ENCODE measurements at places on chromosomes 1 and 21.

DNA sequence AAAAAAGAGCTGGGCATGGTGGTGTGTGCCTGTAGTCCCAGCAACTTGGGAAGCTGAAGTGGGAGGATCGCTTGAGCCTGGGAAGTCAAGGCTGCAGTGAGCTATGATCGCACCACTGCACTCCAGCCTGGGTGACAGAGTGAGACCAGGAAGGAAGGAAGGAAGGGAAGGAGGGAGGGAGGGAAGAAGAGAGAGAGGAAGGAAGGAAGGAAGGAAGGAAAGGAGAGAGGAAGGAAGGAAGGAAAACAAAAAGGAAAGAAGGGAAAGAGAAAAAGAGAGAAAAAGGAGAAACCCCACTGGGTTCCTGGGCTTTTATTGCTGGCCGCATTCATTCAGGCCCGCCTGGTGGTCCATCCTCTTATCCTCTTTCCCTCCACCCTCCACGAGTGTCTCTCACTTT lies 9.8 kb downstream of the SLC2A7 start:
- no peak for DNase-seq

DNA sequence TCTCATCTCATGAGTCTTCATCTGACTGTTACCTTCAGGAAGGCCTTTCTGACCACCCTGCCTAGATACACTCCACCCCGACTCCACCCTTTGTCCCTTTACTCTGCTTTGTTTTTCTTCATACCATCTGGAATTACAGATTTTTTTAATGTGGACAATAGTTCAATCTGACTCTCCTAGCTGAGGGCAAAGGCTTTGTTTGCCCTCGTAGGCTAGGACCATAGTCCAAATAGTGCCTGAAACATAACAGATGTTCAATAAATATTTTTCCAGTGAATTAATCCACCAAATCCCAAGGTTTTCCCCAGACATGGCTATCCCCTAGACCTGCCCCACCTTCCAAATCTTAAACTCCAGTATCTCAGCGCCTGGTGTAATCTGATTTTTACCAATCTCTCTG lies 176.5 kb upstream of the GJB5 start:
- no peak for DNase-seq

DNA sequence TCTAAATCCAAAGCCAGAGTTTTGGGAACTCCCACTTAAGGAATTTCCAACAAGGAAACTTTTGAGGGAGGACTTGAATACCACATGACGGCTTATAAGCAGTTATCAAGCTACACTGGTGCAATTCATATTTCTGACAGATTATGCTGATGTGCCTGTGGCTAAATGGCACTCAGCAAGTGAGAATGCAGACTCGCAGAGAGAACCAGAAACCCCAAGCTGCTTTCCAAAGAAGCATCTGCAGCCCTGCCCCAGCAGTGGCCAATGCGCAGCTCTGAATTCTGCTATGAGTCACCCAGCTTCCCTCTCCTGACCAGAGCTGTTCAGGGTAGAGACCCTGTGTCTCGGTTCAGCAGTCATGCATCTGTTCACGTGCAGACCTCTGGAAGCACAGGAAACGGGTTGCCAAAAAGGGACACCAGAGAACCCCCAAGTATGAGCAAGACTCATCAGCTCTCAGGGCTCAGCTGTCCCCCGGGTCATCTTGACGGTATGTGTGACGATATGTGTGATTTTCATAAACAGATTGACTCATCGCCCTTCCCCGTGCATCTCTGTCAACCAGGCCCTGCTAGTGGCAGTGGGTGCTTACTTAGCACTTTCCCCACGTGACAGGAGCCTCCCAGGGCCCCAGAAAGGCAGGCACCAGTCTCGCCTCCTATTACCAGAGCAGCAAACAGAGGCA lies 76.3 kb downstream of the ITPKB start:
- DNase-seq = peak; percentile 84

DNA sequence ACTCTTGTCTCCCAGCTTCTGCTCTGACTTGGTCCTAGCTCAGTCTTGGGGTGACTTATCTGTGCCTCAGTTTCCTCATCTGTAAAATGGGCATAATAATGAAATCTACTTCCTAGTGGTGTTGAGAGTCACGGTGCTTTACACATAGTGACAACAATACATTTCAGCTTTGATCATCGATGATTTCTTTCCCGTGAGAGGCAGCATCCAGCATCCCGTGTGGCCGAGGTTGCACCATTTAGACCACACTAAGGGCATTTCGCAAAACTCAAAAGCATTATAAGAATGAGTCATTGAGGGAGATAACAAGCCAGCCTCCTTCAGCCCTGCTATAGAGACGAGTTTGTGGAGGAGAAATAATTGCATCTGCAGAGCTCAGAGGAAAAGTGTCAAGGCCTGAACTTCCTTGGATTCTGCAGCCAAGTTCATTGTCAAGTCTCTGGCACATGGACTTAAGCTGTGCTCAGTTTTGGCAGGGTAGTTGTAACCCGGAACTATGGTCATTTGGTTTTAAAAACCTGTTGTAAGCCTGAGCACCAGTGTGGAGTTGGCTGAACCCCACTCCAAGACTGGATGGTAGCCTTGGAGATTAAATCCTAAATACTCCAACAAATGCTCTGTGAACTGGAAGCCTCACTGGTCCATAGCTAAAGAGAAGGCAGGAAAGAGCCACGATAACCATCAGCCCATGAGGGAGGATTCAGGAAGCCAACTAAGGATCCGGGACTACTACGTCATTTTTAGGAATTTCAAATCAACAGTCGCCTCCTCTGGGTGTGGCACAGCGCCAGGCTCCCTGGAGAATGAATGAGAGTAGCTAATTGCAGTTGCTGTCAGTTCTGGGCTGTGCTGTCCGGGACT lies 64.2 kb downstream of the TCP10L start:
- peak; percentile 94 for DNase-seq

DNA sequence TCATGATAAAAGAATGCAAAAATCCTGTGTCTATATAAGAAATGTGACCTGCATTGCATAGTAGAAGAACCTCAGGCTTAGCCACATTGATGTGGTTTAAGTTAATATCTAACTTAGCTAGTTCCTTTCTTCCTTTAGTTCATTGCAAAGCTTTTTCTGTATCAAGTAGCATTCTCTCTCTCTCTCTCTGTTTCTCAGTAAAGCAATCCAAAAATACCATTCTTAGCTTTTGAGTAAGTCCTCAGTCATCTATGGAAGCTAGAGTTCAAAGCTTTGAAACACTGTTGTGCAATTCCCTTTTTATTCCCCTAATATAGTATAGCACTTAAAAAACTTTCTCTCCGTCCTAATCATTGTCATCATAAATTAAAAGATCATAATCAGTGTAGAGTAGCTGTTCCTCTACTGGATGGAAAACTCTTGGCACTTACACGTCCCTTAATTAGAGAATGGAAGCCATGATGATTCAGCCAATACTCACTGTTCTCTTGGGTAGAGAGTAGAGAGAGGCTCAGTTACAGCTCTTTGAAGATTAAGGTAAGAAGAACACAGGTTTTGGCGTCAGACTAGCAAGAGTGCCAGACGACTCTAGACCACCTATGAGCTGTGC lies 350.3 kb upstream of the LYPLAL1 start:
- peak; percentile 68 for DNase-seq

DNA sequence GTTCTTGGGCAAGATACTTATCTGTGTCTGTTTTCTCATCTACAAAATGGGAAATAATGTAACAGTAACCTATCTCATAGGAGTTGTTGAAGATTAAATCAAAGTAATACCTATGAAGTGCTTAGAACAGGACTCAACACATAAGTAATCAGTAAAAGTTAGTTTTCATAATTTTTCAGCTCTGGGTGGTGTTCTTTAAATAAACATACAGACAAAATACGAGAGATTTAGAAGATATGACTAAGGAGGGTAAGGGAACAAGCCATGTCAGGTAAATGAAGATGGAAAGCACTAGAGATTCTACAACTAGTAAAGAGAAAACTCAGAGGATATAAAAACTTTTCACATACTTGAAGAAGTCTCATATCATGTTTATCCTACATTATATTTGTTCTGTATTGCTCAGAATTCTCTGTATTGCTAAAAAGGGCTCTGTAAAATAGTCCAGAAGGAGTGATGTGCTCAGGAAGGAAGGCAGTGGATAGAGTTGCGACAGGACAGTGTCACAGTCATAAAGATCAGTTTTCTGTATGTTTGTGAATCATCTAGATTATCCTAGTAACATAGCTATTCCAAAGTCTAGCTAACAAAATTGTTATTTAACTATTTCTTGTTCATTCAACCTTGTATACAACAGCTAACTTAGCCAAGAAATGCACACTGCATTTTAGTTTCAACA lies 16.0 kb downstream of the LIN9 start:
- DNase-seq = no peak

- peak; percentile 26 for DNase-seq
These were observed 98.3 kb downstream of the LYPLAL1 start for GRCh38 chr1:219271818-219272535.

DNA sequence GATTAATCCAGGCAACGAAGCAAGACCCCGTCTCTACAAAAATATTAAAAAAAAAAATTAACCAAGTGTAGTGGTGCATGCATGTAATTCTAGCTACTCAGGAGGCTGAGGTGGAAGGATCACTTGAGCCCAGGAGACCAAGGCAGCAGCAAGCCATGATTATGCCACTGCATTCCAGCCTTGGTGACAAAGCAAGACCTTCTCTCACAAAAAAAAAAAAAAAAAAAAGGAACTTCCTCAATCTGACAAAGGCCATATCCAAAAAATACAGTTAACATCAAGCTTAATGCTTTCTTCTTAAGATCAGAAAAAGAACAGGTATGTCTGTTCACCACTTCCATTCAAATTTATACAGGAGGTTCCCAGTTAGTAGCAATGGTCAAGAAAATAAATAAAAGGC lies 54.4 kb downstream of the EVI5 start:
- no peak for DNase-seq

GRCh38 chr1:156760796-156761104 lies 6.6 kb upstream of the PRCC start:
- no peak for DNase-seq

DNA sequence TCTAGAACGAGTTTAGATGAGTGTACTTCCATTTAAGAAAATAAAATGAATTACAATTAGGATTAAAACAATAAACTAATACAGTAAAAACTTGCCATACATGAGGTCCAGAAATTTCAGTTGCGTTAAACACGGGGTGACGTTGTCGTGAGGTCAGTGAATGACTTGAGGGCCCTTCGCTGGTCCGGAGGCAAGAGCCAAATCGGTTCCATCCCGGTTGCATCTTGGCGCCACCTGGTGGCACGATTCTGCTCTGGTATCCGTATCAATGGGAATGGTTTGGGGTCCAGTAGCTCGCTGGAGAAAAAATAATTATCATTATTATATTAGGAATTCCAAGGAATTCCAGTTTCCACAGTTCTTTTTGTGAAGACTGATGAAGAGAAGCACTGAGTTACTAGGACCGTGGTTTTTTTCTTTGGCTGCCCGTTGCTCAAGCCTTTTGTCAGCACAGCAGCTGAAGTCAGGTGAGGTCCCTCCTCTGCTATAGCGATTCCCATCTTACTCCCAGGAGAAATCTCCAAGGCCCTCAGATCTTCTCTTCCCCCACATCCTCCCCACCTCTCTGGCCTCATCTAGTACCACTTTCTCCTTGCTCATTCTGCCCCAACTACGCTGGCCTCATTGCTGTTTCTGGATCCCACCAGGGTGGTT lies 161.4 kb downstream of the SLC35F3 start:
- peak; percentile 24 for DNase-seq

- no peak for DNase-seq
These were observed 35.5 kb upstream of the IPO9 start for GRCh38 chr1:201793306-201793925.

GRCh38 chr1:220879509-220880361 lies 492 bp downstream of the HLX start:
- DNase-seq = no peak

- DNase-seq = no peak
These were observed 209.9 kb upstream of the COA6 start for GRCh38 chr1:234163267-234163919.

DNA sequence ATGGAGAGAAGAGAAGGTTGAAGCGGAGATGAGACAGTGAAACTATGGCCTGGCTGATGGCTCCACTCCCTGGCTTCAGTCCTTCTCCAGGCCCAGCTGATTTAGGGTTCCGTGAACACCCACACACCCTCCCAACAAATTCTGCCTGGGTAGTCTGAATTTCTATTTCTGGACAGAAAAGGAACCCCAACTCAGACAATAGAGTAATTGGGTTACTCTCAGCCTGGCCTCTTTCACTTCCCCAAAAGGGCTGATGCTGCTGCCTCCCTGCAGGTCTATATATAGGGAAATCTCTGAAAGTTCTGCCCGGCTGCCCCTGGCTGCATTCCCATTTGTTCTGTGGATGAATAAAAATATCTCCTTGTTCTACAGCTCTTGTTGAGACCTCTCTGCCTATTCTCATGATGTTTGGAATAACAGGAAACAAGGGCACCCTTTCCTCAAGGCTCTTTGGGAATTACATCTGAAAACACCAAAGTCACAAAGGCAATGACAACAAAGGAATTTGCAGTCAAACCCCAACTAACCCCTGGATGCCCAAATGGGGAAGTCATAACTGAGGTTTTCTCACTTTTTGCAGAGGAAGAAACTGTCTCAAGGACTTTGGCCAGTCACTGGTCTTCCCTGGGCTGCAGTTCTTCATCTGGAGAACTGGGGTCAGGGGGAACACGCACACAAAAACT lies 11.4 kb upstream of the ZSCAN20 start:
- DNase-seq = no peak

GRCh38 chr1:115712911-115713609 lies 55.5 kb downstream of the CASQ2 start:
- DNase-seq = no peak

Measured in astrocyte of the cerebellum (primary cell).